ENCODE measurements at places on chromosomes 2 and 18.

GRCh38 chr2:103873716-103874351 is 980.1 kb upstream of the POU3F3 start:
- no peak for DNase-seq

GRCh38 chr2:159379181-159379580 is 92.7 kb upstream of the WDSUB1 start:
- DNase-seq, result no peak

DNA sequence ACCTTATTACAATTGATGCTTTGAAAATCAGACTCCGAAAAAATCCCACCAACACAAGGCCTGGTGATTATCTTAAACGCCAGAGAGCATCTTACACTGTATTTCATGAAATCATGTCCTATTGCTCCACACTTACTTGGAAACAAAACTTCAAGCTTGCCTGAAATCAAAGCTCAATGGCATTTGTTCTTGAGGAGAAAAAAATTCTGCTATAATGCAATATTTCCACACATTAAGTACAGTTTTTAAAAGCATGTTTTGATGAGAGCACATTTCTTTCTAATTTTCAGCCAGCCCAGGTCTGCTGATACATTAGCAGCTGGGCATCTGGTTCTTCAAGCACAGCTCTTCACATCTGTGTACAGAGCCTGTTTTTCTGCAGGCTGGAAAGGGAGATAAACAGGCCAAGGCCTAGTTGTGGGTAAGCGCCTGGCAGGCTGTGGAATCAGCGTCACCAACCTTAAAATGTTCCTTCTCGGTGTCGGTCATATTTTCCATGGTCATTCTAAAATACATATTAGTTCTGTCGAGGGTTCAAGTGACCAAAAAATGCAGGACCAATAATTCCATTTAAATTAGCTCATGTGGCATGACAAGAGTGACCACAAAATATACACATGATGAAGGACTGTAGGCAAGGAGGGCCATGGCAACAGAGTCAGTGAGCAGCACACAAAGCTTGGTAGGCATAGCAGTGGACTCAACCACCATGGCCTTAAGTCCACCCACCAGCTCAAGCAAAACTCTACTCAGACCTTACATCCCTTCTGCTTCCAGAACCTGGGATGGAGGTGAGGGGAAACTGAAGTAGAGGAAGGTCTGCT is 20.9 kb downstream of the SLC8A1 start:
- no peak for DNase-seq

DNA sequence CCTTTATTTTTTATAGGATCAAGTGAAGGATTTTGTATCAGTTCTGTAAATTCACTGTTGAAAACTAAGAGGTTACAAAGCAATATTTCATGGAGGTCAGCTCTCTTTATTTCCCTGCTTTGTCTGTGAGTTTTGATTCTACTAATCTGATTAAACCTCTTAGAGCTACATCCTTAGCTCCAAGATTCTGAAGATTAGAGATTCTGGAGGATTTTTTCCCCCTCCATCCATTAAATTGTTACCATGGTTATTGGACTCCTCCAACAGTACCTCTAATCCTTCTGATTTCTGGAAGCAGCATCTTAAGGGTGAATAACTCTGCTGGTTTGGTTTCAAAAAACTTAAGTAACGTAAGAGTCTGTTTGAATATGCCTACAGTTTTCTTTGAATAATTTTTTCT is 110.0 kb downstream of the TANC1 start:
- DNase-seq, result no peak

DNA sequence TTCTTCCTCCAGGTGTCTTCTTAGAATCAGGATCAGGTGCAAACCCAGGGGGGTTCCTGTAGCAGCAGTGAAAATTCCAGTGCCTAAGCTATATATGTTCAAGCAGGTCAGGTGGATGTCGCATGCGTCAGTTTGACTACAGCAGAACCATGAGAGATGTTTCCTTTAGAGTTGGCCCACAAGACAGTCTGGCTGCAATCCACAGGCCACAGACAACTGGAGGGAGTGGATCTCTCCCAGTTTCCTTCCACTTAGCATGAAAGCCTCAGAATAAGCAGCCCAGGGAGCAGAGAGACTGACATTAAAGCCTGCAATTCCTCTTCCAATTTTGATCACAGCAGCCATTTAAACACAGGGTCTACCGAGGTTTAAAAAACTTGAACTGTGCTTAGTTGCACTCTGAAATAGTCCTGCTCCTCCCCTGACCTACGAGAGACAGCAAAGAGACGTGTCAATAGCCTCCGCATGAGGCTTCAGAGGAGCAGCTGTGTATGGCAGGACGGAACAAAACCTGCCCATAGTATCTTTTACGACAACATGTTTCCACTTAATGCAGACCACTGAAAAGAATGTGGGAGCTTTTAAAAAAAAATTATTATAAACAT is 988 bp upstream of the KCNE4 start:
- DNase-seq, result no peak

GRCh38 chr2:65055422-65056214 is 598 bp upstream of the CEP68 start:
- DNase-seq, result no peak

DNA sequence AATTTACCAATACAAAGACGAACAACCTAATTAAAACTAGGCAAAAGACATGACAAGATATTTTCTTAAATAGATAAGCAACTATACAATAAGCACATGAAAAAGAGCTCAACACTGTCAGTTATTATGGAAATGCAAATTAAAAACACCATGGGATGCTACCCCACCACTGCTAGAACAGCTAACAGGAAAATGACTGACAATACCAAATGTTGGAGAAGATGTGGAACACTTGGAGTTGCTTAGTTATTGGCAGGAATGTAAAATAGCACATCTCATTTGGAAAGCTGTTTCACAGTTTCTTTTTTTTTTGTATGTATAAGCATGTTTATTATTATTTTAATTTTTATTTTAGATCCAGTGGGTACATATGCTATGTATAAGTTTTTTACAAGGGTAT is 84.4 kb downstream of the CYRIA start:
- no peak for DNase-seq

GRCh38 chr2:16481351-16481750 is 184.3 kb downstream of the CYRIA start:
- no peak for DNase-seq

- no peak for DNase-seq
Observed at GRCh38 chr2:34115076-34115475, 516.0 kb upstream of the FAM98A start.

DNA sequence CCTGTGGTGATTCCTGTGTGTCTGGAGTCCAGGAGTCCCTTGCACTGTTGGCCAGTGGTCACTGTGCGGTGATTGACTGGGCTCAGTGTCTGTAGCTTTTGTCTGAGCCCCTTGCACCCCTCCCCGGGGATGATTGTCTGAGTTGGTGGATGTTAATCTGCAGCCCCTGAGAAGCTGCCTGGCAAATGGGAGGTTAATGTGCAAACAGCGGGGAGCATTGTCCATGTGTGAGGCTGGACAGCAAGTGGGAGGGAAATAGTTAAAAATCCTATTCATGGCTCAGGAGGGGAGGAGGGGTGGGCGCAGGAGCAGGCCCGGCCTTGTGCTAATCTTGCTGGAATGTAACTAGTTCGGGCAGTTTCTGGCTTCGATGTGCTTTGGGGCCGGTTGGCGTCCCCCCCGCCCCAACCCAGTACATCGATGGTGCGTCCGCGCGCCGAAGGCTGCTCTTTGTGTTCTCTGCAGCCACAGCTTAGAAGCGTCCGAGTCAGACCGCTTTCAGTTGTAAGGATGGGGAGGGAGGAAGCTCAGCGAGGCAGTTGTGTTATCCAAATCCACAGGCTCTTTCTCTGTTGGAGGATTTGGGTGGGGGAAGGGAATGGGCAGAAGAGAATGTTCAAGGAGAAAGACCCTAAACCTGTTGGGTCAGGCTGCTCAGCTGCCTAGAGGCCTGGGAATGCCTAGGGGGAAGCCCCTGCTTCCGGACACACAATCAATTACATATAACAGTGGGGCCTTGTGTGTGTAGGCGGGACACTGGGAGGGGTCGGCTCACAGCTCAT is 71.8 kb downstream of the TGOLN2 start:
- no peak for DNase-seq

GRCh38 chr2:99256677-99257076 is 1.2 kb upstream of the LYG2 start:
- no peak for DNase-seq

DNA sequence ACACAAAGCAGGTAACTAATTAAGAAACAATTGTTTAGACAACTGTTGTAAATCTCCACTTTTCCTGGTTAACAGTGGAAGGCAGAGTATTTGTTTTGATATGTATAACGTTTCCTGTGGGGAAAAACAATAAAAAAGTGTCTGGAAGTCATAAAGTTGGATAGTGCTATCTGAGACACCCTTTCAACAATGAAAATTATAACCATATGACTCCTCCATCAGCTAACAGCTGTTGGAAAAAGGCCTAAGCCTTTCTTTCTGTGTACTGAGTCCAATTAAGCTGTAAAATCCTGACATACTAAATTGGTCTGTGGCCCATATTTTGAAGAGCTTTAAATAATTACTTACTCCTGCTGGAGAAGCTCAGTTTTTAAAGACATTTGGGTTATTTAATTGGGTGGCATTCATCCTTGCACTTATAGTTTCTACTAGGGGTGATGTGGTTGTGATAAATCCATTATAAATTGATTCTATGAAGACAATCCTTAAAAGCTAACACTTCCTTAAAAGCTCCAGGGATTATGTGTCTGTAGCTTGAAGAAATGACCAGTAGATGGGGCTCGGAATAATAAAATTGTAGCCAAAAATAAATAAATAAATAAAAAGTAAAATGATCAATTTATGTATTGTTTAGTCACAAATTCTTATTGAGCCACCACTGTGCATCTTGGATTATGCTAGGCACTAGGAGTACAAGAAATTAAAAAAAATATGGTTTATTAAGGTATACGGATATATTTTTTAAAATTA is 698.1 kb upstream of the NXPH2 start:
- no peak for DNase-seq

DNA sequence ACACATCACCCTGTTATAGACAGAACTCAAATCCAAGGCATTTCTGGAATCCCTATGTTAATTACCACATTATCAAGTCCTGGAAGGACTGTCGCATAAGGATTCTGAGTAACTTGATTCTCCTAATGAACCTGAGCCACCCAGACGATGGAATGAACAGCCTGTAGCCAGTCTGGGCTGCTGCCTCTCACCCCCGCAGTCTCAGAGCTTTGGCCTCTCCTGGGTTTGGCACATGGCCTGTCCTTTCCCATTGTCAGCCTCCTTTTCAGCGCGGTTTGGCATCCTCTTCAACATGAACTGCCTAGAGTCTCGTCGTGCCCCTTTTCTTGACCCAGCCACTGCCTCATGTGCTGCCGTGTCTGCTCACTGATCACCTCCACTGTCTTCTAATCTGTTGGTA is 147.6 kb downstream of the SLC8A1 start:
- no peak for DNase-seq

DNA sequence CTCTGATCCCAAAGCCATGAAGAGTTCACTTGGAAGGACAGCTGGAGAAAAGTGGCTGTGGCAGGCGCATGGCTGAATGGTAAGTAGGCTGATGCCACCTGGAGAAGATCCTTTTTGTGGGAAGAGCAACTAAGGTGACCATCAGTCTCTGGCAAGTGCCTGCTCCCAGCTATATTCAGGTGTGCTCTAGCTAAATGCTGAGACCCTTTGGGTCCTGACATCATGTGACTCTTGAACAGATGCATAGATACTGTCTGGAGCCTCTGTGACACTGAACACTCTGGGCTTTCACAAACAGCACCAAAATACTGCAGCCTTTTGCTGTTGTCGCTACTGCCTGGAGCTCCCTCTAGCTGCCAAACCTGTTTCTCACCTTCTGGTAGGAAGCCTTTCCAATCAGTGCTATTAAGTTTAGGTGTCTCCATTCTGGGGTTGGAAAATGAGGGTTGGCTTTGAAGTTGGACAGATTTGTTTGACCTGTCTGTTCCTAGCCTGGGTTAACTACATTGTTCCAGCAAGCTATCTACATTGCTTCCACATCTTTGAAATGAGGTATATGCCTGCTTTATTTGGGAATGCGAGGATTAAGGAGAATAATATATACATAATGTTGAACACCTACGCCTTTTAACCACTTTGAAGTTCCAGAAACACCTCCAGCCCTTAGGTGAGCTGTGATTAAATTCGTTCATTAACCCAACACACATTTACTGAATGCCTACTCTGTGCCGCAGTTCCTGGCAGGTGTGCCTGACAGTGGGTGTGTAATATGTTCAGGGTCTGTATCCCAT is 3.1 kb downstream of the EGR4 start:
- peak; percentile 62 for DNase-seq

DNA sequence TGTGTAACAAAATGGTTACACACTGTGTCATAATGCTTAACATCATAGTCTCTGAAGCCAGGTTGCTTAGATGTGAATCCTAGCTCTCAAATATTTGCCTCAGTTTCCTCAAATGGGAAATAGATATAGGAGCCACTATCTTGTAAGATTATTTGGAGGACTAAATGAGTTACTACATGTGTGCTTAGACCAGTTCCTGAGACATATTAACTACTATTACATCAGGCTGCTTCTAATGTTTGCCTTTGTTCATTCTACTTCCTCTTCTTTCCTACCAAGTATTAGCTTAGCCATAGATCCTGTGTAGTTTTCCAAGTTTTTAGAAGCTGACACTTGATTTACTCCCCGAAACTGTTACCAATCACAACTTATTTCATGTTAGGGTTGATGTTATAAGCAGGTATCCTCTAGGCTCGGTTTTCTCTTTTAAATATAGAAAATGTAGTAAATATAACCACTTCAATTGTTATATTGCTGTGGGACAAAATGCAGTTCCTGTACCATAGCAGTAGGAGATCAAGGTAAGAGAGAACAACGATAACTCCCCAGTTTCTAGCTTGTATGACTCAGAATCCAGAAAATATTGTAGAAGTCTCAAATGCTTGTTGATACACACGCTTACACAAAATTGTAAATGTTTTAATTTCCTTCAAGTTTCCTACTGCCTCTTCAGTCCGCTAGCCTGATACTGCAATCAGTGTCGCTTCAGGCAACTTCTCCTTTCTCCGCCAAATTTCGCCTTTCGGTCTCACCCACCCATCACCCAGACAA is 751 bp upstream of the DNAJC10 start:
- no peak for DNase-seq

GRCh38 chr18:68340606-68341005 is 374.3 kb downstream of the TMX3 start:
- DNase-seq, result no peak

GRCh38 chr2:51350100-51350499 is 318.2 kb upstream of the NRXN1 start:
- DNase-seq, result no peak

- DNase-seq, result no peak
Observed at GRCh38 chr18:49020129-49020528, 69.4 kb upstream of the SMAD7 start.

DNA sequence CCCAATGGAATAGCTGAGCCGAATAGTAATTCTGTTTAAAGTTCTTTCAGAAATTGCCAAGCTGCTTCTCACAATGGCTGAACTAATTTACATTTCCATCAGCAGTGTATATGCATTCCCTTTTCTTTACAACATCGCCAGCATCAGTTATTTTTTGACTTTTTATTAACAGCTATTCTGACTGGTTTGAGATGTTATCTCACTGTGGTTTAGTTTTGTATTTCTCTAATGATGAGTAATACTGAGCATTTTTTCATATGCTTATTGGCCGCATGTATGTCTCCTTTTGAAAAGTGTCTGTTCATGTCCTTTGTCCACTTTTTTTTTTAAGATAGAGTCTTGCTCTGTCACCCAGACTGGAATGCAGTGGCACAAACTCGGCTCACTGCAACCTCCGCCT is 100.7 kb downstream of the C2orf74 start:
- DNase-seq, result no peak

Data from CD4-positive, alpha-beta T cell treated with Interleukin-21 for 1 hour (primary cell).